ENCODE measurements at places on chromosomes 2 and 18.

DNA sequence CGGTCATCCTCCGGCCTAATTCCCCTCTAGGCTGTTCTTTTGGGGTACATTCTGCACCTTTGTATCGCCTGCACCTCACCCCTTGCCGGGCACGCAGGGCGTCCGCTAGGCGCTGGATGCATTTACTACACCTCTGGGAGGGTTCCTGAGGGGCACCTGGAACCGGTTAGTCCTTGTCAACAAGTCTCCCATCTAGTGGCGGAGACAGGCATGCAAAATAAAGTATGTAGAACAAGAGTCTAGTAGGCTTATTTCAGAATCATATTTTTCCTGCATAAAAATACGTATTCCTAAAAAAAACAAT, 705 bp upstream of the TEX261 start:
- DNase-seq = peak; percentile 54

DNA sequence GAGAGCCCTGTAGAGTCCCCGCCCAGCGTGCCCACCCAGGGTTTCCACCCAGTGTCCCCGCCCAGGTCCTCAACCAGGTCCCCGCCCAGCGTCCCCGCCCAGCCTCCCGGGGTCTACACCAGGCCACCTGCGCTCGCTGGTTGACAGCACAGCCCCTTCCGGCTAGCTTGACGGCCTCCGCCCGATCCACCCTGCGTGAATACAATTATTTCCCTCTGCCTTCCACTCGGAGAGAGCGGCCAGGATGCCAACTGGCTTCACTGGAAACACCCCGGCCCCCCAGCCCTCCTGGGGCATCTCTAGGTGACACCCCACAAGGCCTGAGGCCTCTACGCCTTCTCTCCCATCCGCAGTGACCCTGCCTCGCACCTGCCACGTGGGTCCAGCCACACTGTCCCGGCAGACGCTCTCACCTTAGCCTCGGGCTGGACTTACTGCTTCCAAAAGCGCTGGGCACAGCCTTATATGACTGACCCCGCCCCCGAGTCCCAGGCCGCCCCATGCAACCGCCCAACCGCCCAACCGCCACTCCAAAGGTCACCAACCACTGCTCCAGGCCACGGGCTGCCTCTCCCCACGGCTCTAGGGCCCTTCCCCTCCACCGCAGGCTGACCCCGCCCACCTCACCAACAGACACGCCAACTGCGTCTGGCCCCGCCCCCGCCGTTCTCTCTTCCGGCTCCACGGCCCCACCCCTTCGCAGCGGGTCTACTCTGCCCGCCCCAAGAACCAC, 188.1 kb downstream of the LAMA1 start:
- DNase-seq = no peak

- DNase-seq = no peak
Measured at GRCh38 chr18:78073275-78073674, 823.6 kb downstream of the GALR1 start.

DNA sequence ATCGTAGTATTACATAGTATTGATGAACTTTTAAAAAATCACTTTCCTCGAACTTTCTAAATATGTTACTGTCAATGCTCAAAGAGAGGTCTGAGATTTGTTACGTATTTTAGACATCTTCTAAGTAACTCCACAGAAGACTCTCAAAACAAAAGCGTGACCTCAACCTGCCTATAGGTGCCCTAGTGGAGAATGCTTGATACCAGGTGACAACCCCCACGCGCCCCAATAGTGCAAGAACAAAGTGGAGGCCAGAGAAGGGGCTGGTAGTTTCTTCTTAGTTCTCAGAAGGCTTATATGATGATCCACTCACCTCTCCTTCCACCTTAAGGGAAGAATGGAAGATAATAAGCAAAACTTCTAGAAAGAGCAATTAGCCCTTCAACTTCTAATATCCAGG, 102.6 kb downstream of the ANKRD44 start:
- no peak for DNase-seq

- no peak for DNase-seq
Measured at GRCh38 chr2:123359636-123360035, 665.5 kb upstream of the CNTNAP5 start.

GRCh38 chr2:23751747-23752265, 175.1 kb downstream of the ATAD2B start:
- DNase-seq = no peak

DNA sequence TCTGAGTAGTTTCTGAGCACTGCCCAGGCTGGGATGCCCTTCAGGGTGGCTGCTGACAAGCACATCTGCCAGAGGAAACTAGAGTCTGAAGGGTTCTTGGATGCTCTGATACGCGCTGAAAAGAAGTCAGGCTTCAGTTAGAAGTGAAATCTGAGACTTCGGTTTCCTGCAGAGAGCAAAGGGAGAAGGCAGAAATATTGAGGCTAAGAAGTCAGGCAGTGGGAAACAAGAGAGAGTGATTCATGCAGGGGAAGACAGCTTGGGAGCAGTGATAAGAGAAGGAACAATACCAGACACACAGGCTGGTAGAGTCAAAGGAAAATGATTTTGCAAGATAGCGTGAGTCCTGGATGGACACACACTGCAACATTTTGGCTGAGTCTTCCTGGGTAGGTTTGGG, 51.0 kb upstream of the BOD1L2 start:
- no peak for DNase-seq

DNA sequence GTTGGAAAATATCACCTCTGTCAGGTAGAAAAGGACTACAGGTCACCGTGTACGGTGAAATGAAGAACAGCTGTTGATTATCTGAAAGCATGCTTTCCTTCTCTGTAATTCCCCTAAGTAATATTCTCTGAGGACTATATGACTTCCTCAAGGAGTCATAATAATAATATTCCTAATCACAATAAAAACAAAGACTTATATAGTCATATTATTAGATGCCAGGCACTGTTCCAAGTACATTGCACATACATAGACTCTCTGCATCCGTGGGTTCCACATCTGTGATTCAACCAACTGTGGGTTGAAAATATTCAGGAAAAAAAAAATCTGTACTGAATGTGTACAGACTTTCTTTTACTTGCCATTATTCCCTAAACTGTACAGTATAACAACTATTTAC, 512.4 kb upstream of the ID2 start:
- DNase-seq = no peak

DNA sequence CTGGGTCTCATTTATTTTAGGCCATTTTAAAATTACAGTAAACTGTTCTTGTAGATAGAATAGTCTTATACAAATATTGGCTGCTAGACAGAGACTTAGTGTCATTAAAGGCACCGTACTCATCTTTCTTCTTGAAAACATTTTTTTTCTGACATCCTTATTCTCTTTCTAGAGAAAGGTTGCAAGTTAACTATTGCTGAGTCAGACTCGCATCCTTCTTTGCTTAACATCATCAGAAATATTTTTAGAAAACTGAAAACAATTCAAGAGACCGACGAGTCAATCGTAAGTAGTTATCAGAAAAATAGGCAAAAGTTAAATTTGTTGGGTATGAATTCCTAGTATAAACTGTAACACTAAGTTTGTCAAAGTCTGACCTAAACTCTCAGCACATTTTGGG, 72.2 kb downstream of the HNMT start:
- no peak for DNase-seq

DNA sequence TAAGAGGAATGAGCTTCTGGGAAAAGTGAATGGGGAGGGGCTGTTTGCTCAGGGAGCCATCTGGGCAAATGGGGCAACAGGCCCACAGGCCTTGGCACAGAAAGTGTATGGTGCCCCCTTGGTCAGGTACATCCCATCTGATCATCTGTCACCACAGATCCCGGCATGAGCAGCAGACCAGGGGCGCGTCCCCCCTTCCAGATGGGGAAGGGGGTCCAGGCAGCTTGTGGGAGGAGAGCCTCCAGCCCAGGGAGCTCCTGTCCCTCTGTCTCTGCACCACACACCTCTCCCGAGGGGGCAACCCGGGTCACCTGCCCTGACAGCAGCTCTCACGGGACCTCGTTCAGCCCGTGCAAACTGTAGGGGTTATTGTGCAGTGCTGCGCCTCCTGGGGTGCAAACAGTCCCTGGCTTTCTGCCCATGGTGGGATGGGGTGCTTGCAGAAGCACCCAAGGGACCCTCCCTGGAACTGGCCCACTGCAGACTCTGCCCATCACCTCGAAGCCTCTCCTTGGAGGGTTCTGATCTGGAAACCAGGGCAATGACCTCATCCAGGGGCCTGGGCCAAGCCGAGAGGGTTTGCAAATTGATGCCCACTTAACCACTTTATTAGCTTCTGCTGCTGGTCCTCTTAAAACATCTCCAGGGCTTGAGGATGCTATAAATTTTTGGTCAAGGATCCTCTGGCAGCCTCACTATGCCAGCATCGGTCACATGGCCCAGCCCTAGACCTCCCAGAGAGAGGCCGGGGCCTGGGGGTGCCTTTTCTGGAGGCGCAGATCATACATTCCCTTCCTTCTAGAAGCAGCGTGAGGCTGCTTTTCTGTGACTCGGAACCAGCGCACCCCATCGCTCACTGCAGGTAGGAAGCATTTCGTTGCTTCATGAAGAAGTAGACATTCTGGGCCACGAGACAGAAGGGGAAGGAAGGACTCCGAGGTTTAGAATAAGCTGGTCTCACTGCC, 7.6 kb upstream of the BOK start:
- no peak for DNase-seq

- no peak for DNase-seq
Measured at GRCh38 chr2:67516899-67517530, 119.9 kb downstream of the ETAA1 start.

- DNase-seq = no peak
Measured at GRCh38 chr18:3821524-3821923, 371.6 kb downstream of the TGIF1 start.

DNA sequence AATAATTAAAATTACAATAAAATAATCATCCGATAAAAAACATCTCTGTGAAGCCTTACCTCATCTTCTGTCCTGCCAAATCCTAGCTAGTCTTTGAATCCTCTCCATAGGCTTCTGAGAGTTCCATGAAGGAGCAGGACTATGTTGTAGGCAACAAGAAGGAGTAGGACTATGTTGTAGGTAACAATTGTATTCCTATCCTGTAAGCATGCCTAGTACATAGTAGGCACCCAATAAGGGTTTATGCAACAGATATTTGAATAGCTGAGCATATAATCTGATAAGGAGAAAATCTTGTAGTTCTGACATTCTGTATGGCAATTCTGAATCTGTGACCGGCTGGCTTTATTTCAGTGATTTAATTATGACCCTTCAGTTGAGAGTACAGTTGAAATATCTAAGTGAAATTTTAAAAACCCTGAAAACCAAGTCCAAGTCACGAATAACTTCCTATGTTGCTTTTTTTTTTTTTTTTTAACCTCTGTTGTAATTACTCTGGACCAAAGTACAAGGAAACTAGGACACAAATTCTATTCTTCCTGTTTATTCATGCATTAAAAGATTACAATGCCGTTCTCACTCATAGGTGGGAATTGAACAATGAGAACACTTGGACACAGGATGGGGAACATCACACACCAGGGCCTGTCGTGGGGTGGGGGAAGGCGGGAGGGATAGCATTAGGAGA, 27.8 kb downstream of the VWA3B start:
- no peak for DNase-seq

DNA sequence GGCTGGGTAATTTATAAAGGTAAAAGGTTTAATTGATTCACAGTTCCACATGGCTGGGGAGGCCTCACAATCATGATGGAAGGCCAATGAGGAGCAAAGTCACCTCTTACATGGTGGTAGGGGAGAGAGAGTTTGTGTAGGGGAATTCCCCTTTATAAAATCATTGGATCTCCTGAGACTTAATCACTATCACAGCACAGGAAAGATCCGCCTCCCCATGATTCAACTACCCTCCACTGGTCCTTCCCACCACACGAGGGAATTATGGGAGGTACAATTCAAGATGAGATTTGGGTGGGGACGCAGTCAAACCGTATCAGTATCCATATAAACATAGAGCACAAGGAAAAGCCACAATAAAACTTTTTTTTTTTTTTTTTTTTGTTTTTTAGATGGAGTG, 172.6 kb upstream of the PIEZO2 start:
- no peak for DNase-seq

DNA sequence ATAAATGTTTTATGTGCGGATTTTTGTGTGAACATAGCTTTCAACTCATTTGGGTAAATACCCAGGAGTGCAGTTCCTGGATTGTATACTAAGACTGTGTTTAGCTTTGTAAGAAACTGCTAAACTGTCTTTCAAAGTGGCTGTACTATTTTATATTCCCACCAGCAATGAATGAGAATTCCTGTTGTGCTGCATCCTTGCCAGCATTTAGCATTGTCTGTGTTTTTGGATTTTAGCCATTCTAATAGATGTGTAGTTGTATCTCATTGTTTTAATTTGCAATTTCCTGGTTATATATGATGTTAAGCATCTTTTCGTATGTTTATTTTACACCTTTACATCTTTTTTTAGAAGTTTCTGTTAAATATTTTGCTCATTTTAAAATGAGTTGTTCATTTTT, 24.2 kb downstream of the VRK2 start:
- DNase-seq = no peak

DNA sequence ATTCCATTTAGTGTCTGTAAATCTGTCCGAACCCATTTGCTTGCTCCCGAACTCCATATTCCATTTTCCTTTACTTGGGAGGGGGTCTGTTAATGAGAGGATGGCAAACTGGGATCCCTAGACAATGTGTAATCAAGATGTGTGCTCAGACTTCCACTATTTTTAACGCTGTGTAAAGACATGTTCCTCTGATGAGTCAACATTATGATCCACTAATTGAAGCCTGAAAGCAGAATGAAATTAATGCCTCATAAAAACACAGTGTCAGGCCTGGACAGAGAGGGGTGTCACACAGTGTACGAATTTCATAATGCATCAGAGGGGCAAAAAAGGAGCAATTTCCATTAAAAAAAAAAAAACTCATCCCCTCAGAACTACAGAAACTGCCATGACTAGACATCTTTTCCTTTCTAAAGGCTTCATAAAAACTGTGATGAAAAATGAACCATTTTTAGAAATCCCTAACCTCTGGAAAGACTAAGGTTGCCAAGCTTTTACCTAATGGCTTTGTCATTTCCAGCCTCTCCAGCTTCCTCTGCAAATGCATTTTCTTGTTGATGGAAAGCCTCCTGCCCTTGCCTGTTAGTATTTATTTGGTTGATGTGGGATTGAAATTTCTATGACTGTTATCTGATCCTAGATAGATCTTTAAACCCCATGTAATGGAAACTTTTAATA, 209.2 kb upstream of the DCC start:
- DNase-seq = no peak

GRCh38 chr2:105460048-105460732, 61.3 kb upstream of the FHL2 start:
- no peak for DNase-seq
